Left lobe of liver (tissue), 2 donors: ENCODE measurements at places on chromosomes 7 and 10.
A peak's percentile ranks its signal among the peaks of the same experiment; 100 is the strongest.

DNA sequence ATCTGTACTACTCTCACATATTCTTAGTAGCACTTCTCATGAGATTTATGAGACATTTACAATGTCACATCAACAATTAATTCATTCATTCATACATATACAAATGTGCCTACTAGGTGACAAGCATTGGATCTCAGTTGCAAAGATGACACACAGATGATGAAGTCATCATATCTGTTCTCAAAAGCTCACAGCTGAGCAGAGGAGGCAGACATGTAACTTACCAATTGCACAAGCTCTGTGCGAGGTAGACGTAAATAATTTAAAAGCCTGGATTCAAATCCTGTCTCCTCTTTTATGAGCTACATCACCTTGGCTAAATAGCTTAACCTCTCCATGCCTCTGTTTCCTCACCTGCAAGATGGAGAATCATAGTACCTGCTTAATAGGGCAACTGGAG, 109.4 kb upstream of the FAM133B start:
- no peak for DNase-seq

DNA sequence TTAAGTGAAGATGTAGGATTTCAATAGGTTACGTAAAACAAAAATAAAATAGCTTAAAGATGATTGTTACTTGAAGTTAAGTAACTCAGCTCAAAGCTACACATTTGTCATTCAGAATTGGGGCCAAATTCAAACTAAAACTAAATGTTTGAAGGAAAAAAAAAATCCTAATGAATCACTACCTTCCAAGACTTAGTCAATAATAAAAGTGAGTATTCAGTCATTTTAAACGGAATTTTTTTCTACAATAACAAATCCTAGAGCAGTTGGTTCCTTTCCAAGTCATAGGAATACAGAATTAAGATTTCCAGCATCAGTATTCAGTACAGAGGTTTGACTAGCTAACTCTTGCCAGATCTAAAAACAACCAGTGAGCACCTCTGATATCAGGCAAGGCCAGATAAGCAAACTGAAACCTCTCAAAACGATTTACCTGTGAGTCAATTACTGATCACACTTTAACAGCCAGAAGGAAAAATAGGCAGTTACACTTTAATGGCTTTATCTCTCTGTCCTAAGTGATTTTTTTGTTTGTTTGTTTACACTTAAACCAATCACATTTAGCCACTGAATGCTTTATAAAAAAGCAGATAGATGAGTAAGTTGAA, 669.8 kb upstream of the ANKRD30A start:
- no peak for DNase-seq

DNA sequence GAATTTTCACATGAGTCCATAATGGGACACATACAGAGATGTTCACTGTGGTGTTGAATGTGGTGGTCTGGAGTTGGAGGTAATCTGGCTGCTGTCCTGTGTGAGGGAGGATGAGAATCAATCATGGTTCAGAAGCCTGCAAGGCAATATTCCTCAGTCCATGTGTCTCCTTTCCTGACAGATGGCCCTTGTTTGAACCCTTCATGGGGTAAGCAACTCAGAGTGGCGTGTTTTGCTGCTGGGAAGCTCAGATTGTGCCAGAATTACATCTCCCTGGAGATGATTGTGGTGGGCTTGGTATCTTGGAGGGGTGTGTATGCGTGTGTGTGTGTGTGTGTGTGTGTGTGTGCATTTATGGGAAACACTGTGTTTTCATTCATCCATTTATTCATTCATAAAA, 44.5 kb upstream of the COMTD1 start:
- no peak for DNase-seq

DNA sequence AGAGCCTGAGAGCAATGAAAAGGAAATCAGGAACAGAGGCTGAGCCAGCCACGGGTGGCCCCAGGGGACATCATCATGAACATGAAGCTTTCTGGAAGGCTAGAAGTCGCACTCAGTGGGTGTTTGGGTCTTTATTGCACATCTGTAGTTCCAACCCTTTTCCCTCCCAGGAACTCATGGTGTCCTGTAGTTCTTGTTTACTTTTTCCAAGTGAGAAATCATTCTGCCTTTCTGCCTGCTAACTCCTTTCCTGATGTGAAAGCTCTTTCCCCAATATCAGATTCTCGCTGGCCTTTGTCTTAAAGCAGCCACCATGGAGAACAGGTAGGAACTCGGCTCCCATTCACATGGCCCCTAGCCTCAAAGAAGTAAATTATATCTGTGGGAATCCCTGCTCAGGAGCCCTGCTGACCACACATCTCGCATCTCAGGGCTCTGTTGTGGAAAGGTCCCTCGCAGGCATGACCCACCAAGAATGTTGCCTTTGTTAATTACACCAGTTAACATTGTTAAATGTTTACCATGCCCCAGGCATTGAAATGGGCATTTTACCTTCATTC, 542.7 kb downstream of the TNS3 start:
- no peak for DNase-seq

DNA sequence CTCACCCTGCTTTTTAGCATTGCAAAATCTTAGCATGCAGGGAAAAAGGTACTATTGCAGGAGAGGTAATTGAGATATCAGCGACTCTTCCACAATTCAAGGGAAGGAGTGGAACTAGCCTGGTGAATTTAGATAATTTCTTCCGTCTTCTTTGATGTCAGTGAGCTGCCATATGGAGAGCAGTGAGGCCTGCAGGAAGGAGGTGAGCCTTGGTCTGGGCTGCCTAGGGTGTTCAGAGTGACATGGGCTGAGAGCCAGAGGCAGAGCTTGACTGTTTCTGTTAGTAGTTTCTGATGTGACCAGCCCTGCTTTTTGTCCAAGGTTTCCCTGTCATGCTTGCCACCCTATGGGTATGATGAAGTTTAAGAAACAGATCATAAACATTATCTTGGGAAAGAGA, 28.6 kb downstream of the KAT6B start:
- no peak for DNase-seq

DNA sequence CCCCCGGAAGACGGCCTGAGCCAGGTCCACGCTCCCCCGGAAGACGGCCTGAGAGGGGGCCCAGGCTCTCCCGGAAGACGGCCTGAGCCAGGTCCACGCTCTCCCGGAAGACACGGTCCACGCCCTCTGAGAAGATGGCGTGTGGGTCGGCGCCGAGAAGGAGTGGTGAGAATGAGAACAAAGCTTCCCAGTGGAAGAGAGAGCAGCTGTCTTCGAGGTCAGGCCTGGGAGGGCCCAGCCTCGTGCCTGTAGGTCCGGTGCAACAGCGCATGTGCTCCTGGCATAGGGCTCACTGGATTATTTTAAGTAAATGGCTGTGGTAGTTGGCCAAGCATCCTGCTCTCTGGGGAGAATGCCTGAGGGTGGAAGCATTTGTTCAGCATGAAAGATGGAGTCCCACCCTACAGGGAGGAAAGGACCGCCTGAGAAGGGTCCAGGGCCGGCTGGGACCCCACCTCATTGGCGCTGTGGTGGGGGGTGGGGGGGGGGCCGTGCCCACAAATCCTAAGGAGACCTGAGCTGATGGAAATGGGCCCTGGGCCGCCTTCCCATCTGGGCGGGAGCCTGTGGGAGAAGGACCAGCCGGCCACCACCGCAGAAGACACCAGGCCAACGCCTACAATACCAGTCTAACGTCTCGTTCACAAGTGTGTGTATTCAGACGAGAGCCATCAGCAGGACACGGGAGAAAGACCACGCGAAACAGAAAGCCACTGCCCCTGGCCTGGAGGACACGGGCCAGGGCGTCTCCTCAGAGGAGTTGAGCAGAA, 210.0 kb downstream of the WDR37 start:
- DNase-seq: no peak

- no peak for DNase-seq
Observed at GRCh38 chr7:120169996-120170783, 102.8 kb upstream of the KCND2 start.

GRCh38 chr7:155858521-155859061, 46.3 kb upstream of the SHH start:
- DNase-seq: peak; percentile 30

DNA sequence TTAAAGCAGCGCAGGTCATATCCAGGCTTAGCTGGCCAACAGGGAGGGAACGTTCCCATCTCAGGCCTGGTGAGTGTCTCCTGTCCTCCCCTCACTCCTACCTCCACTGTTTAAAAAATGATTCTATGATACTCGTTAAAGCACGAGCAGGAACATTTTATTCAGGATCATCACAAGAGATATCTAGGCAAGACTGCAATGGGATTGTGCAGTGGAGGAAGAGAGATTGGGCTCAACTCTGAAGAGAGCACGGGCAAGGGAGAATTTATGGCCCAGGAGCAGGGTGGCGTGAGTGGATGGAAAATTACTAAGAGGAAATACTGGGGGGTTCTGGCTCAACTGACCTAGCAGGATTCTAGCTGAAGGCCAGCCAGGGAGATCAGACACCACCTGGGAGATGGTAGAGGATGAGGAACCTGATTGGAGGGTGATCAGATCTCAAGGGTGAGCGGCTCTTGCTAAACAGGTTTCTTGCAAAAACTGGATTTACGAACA, 9.0 kb upstream of the HSPB1 start:
- no peak for DNase-seq

DNA sequence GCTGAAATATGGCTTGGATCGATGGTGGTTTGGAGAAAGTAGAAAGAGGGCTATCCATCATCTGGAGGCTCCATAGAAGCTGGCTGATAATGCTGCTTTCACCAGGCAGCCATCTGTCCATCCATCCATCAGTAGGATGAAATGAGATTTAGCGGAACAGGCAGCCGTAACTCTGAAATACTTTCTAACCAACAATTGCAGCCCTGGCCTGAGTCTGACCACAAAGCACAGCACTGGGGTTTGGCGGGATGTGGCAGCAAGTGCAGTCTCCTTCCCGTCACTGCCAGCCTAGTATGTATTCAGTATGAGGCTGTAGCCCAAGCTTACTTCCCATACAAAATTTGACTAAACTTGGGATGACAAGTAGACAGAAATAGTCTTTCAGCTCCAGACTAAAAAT, 38.0 kb downstream of the R3HCC1L start:
- no peak for DNase-seq

DNA sequence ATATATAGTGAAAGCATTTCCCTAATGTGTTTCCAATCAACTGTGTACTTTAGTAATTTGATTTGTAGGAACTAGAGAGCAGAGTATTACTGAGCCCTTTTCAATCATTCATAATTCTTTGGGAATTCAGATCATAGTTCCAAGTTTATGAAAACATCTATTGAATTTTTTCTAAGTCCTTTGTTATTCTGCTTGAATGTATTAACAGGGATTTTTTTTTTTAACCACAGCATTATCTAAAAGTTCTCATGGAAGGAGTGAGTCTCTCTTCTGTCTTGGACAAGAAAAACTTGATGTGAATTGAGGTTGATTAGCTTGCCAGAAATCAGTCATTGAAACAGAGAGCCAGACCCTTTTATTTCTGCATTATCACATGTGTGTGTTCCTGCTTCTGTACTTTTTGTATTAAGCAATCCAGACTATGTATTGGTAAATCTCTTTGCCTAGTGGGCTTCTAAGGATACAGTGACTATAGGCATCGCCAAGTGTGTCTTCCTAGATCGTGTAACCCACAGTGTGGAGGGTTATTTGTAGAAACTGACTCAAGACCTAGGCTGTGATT, 59.9 kb downstream of the BMPER start:
- DNase-seq: no peak
